ENCODE measurements at places on chromosomes 5 and 9.

DNA sequence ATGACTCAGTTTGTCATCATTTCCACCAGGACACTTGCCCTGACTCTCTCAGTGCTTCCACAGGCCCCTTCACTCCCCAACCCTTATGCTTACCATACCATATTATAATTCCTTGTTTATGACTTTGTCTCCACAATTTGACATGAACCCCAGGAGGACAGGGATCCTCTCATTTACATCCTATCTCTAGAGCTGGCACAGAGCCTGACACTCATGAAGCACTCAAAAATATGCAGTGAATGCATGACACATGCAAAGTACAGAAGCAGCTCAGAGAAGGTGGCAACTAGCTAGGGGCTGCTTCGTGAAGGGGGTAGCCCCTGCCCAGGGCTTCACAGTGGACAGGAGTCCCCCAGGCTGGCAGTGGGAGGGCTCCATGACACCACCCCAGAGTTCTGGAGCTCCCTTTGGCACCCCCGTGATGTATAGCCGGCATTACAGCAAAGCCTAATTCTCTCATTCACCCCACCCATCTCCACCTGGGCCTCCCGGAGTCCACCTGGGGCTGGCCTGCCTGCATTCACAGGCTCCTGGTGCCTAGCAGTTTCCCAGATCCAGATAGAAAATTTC, 112.0 kb upstream of the SPOCK1 start:
- no peak for DNase-seq

GRCh38 chr9:81072758-81073157, 616.6 kb downstream of the TLE1 start:
- no peak for DNase-seq

- no peak for DNase-seq
These were observed 1176.1 kb downstream of the CDH9 start for GRCh38 chr5:25862276-25862675.

DNA sequence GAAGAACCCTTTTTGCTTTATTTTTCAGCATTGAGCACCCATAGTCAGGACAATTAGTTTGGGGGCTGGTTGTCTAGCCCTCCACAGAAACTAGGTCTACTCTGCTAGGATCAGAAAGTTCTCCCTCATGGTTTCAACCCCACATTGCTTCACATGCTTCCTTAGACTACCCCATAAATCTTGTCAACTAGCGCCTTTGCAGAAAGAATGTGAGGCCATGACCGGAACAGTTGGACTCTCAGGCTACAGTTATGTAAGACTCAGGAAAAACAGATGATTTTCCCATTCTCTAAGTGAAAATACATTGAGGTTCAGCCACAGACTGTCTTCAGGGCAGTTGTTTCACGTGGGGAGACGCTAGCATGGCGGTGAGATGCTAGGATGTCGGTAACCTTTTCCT, 255.6 kb downstream of the NR3C1 start:
- no peak for DNase-seq

GRCh38 chr9:91379426-91379825, 17.7 kb upstream of the AUH start:
- DNase-seq: no peak

DNA sequence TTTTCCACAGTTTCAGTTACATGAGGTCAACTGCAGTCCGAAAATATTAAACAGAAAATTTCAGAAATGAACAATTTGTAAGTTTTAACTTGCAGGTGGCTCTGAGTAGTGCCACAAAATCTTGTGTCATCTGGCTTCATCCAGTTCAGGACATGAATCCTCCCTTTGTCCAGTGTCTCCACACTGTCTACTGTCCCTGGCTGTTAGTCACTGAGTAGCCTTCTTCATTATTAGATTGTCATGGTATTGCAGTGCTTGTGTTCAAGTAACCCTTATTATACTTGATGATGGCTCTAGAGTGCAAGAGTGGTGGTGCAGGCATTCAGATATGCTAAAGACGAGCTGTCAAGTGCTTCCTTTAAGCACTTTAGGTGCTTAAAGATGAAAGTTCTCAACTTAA, 65.3 kb downstream of the CFAP95 start:
- no peak for DNase-seq

DNA sequence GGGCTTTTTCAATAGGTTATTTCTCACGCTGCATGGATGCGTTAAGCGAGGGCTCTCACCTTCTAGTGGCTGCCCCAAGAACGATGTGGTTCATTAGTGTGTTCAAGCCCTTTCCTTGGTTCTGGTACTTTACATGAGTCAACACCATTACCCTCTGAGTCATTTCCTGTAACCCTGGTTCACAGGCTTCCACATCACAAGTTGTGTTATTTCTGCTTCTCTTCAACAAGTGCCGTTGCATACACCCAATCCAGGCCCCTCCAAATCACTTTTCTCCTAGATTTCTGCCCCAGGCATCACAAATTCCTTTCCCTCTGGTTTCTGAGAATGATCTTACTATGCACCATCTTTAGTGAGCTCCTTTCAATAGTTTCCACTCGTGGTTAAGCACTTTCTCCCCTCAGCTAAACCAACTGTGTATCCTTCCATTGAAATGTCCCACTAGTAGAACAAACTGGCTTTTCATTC, 69.5 kb upstream of the RAD23B start:
- DNase-seq: no peak

DNA sequence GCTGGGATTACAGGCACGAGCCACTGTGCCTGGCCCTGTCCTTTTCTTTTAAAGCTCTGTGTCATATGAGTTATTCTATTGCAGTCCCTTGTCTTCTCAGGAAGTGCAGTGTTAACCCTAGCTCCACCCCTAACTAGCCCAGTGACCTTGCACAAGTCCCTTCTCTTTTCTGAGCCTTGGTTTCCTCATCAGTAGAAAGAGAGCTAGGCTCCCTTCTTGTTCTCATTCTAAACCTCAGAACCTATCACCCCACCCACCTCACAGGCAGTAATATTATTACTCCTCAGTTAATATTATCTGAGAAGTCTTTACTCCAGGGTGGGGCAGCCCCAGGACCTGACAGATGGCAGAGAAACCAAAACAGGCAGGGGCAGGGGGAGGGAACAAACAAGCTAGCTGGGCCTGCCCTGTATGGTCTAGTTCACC, 7.2 kb downstream of the CYFIP2 start:
- DNase-seq: no peak

DNA sequence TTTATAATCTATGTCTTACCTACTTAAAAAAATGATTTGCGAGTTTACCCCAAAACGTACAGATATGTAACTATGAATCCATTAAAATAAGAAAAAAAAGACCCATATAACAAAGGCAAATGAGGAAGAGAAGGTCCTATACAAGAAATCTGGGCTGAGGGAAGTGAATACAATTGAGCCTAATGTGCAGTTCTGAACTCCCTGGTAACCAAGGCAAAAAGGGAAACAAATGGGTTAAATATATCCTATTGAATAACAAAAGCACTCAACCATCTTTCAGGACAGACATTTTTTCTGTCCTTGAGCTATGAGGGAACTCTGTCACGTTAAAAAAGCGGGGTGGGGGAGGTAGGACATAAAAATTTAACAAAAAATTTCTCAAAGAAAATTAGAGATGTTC, 78.6 kb downstream of the PTPN3 start:
- no peak for DNase-seq

DNA sequence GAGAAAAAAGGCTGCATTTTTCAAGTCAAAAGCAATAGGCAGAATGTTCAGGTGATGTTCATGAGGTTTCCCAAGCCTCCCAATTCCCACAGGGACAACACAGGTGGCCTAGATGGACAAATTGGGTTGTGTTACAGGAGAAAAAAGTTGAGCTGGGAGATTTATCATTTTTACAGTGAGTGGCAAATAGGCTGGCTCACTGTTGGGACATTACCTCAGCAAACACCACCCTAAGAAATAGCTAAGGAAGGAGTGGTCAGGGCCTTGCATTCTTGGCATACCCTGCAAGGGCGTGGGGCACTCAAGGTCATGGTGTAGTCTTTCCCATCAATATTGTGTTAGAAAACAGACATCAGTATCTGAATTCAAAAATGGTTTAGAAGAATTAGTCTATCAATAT, 23.3 kb upstream of the CPLANE1 start:
- no peak for DNase-seq

DNA sequence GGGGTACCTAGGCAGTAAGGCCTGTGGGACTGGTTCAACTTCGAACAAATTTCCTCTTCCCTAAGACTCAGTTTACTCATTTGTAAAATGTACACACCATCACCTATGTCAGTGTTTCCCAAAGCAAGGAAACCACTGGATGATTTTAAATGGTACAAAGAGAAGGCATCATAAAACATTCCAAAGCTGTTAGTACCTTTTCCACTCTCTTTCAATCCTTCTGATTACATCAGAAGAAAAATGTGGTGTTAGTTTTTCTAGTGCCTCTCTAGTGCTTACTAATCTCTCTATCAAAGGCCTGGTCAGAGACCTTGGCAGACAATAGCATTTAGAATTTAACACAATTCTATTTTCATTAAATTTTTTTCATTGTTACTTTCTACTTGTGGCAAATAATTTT, 18.1 kb downstream of the NR6A1 start:
- DNase-seq: no peak

DNA sequence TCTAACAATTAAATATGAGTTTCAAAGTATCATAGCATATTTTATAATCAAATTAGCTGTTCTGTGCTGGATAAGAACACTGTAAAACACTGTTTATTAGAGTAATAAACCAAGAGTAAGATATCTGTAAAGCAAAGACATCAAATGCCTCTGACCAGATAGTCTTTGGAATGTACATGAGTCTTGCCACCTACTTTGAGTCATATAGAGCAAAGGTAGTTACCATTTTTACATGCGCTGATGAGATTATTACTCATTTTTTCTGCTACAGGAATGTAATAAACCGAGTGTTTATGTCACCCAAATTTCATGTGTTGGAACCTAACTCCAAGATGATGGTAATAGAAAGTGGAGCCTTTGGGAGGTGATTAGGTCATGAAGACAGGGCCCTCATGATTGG, 654.5 kb downstream of the CETN3 start:
- DNase-seq: no peak

DNA sequence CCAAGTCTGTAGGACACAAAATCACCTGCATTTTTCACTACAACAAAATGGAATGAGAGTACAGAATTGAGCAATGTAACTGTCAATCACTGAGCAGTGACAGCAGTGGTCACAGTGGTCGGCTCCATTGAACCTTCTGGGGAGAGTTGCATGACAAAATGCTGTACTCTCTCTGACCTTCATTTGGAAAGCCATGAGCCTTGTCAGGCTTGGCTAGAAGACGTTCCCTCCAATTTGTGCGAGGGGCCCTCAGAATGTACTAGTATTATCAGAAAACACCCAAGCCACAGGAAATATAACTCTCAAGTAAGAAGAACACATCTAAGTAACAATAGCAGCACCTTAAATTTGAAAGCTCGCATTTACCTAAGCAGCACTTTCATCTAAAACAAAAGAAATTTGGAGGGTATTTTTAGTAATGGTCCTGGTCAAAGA, 425.6 kb upstream of the MEF2C start:
- DNase-seq: no peak

DNA sequence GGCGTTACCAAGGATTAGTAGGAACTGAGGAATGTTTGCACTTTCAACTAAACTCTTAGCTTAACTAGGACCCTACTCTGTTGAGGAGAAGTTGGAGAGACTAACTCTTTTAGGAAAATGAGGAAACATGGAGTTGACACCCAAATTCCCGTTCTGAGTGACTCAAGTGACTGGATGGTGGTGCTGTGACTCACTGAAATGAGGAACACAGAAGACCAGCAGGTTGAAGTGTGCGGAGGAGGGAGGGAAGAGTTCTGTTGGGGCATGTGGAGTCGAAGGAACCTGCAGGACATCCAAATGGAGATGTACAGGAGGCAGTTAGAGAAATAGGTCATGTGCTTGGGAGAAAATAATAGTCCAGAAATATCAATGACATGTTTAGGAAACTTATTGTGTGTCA, 8.2 kb downstream of the HEXB start:
- no peak for DNase-seq

DNA sequence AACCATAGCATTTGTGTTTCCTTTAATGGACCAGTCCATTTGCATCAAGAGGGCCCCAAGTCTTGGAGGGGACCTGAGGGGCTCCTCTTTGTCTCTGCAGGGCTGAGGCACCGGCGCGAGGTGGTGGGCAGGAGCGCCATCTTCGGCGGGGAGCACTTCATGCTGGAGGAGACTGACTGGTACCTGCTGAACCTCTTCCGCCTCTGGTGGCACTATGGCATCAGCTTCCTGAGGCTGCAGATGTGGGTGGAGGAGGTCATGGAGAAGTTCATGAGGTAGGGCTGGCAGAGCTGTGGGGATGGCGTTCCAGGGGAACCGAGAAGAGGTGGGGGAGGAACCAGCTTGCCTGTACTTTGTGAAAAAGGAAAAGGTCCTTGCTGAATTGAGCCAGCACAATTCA, 6.1 kb downstream of the PCYOX1L start:
- no peak for DNase-seq

DNA sequence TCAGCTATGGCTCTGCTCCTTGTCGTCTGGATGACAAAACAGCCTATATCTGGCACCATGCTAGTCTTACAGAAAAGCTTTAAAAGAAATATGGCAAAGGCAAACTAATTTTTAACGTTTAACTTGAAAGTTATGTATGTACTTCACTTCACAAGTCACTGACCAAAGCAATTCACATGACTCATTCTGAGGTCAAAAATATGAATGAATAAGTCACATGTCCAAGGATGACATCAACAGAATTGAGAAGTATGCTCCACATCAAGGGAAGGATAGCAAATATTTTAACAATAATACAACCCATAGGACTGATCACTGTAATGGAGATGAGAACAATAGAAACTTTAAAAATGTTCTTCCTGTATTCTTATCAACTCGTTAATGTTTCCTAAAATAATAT, 1072.6 kb upstream of the NUDT12 start:
- no peak for DNase-seq

DNA sequence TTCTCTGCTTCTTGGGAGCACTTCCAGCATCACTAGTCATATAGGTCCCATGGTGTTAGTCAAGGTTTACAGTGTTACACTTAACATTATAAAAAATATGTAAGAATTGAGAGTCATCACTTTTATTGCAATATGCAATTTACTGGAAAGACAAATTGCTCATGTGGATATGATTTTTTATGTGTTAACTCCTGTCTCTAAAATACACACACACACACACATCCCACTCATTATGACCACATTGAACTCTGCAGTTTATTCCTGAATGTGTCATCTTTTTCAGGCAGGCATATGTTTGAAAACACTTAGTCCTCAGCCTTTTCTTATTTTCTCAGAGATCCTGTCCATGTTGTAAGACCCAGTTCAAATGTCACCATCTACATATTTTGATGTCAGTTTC, 148.5 kb upstream of the MRPS30 start:
- DNase-seq: no peak

GRCh38 chr9:75198436-75198835, 110.1 kb downstream of the OSTF1 start:
- DNase-seq: no peak

DNA sequence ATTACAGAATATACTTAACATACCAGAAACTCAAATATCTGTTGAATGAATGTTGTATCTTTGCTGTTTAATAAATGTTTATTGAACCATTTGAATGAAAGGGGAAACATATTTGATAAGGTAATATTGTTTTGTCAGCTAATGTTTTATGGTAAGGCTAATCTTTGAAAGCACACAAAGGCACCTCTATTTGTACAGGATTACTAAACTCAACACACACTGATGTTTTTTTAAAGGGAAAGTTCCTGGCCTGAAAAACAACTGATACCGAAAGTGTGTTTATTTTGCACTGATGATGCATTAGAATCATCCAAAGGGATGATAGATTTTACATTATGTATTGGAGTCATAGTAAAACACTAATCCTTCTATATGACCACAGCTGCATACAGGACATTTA, 82.5 kb downstream of the ADCY2 start:
- no peak for DNase-seq

GRCh38 chr5:53923961-53924360, 363.5 kb downstream of the NDUFS4 start:
- peak; percentile 83 for DNase-seq
